ENCODE measurements at places on chromosomes 4 and X. TPM values are rescaled to one million over a fixed set of nuclear protein-coding genes. Genes with fewer than 3 reads are reported as not detected.

DNA sequence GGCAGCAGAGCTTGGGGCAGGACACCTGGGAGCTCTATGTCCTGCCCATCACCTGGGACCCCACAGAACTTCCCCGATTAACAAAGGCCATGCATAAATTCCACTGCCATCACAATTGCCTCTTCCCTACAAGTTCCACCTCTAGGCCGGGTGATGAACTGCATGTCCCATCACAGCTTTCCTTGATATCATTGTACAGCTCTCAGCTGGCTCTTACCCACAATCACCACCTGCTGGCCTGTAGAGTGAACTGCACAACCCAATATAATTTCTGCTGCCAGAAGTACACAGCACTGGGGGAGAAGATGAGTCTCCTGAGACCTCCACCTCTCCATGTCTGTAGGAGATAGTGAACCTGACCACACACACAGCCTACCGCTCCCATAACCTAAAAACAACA, 285.0 kb upstream of the AADAT start:
- H3K36me3 ChIP-seq: no peaks in the 10 kb centered on the region
- H3K4me3 ChIP-seq: no peak overlapping the region
- no peaks in the 10 kb centered on the region for H3K4me1 ChIP-seq
- no peak for DNase-seq

DNA sequence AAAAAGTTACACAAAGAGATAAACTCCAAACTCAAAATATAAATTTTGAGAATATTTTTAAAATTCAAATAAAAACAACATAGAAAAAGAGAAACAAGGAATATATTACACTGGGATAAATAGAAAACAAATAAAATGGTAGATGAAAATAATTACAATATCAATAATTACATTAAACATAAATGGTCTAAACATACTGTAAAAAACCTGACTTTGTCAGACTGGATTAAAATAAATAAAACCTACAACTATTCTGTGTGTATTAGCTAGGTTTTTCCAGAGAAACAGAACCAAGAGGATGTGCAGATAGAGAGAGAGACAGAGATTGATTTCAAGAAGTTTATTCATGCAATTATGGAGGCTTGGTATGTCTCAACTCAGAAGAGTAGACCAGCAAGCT, 126.5 kb downstream of the LRBA start:
- peaks cover 6% of the 10 kb centered on the region for H3K4me1 ChIP-seq
- peaks cover 20% of the 10 kb centered on the region for H3K36me3 ChIP-seq
- no peaks in the 10 kb centered on the region for H3K27me3 ChIP-seq
- H3K27ac ChIP-seq: no peak overlapping the region
- H3K4me3 ChIP-seq: no peak overlapping the region
- no peak for DNase-seq

DNA sequence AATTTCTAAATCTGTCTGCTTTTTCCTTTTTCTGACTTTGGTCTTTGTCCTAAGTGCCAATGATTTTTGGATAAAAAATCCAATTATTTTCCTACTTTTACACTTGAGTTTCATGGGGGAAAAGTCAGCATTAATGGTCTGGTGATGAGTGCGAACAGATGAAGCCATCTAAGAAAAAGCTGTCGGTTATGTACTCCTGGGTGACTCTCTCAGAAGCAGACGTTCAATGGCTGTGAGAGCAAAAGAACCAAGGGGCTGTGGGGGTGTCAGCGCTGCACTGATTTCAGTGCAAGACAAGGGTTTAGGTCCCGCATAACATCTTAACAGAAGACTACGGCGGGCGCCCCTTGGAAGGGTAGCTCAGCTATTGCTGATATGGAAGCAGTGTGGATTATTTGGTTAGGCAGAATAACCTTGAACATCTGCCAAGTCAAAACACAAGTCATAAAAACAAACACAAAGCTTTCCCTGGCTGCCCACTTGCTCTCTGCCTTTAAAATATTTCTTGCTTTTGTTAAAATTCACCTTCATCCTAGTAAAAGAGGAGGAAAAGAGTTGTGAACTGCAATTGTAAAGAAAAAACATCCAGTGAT, 240.5 kb downstream of the MAML3 start:
- H3K27ac ChIP-seq: no peak overlapping the region
- H3K36me3 ChIP-seq: no peaks in the 10 kb centered on the region
- no peak for DNase-seq

BANK1 gene
- total RNA-seq: not detected

GRCh38 chr4:136103616-136104015, 1428.7 kb downstream of the PCDH18 start:
- H3K27ac ChIP-seq: no peak overlapping the region
- no peaks in the 10 kb centered on the region for H3K4me1 ChIP-seq
- H3K27me3 ChIP-seq: no peaks in the 10 kb centered on the region
- H3K36me3 ChIP-seq: no peaks in the 10 kb centered on the region
- no peak for DNase-seq

TCEAL9 gene
- total RNA-seq: 0.32 TPM

GRCh38 chr4:86091201-86091600, 268.7 kb downstream of the MAPK10 start:
- no peak for DNase-seq
- H3K4me3 ChIP-seq: no peak overlapping the region
- H3K4me1 ChIP-seq: no peaks in the 10 kb centered on the region
- H3K27ac ChIP-seq: no peak overlapping the region
- no peaks in the 10 kb centered on the region for H3K27me3 ChIP-seq

SPANXN3 gene
- not detected for total RNA-seq

- no peak overlapping the region for H3K4me3 ChIP-seq
- no peak overlapping the region for H3K27ac ChIP-seq
- no peak for DNase-seq
- H3K27me3 ChIP-seq: peaks cover 23% of the 10 kb centered on the region
- H3K4me1 ChIP-seq: peaks cover 15% of the 10 kb centered on the region
Measured at GRCh38 chr4:123559955-123560871, 163.6 kb downstream of the SPRY1 start.

GRCh38 chrX:132750331-132751062, 207.9 kb downstream of the HS6ST2 start:
- H3K27ac ChIP-seq: no peak overlapping the region
- peaks cover 17% of the 10 kb centered on the region for H3K4me1 ChIP-seq
- H3K27me3 ChIP-seq: no peaks in the 10 kb centered on the region

DNA sequence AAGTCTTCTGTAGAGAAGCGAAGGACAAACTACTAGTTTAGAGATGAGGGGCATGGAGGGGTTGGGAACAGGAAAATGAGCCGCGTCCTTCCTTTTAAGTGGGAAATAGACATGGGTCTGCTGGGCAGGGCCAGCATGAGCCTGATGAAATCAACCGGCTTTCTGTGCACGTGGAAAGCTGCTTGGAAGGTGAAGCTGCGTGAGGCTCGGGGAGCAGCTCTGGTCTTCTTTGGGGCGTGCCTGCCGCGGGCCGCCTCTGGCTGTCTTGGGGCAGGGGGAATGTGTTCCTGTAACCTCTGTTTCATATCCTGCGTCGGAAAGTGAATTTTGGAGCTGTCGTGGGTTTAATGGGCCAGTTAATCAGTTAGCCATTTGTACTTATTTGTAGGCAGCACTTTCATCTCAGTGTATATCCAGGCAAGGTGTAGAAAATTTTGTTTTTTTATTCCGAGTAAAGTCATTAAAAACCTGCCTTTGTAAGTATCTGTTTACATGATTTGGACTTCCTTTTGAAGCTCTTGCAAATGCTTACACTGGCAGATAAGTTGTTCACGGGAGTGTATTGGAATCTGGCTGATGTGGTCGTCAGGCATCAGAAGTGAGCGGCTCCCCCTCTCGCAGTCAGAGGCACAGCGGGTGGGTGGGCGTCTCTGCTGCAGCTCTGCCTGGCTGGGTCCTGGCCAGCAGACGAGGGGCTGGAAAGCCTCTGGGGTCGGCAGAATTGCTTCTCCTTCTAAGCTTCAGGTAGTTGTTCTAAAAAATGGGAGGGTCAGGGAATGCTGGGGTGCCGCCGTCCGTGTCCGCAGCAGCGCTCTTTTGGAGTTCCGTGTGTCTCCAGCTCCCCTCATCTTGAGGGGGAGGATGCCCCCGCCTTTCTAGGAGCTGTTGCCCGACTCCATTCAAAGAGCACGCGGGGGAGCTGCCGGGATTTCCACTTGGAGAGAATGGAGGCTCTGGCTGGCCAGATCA, 70.5 kb upstream of the HGFAC start:
- H3K36me3 ChIP-seq: no peaks in the 10 kb centered on the region
- H3K4me1 ChIP-seq: peaks cover 26% of the 10 kb centered on the region
- H3K4me3 ChIP-seq: no peak overlapping the region
- no peak for DNase-seq
- H3K27ac ChIP-seq: no peak overlapping the region

DNA sequence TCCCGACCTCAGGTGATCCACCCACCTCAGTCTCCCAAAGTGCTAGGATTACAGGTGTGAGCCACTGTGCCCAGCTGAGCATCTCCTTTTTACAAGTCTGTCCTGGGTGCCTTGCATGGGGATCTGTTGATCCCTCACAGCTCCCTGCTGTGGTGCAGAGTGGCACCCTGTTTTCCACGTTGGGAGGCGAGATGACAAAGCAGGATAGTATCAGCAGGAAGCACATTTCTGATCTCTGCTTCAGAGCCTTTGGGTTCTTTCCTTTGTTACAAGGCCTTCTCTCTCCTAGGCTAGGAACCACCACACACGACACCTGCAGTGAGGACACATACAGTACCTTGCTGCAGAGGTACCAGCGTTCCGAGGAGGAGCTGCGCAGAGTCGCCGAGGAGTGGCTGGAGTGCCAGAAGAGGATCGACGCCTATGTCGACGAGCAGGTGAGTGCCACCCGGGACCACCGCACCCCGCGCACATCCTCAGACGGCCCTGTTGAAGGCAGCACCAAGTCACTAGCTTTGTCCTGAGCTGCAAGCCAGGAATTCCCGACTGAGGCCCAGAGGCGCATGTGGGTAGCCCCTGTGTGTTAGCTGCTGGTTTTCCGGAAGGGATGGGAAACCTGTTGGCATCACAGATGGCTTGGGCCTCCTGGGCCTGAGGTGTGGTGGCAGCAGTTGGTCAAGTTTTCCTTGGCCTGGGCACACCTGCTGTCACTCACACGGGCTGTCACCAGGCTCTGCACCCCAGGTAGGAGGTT, 109.6 kb downstream of the TNIP2 start:
- no peak for DNase-seq
- H3K27me3 ChIP-seq: no peaks in the 10 kb centered on the region
- no peak overlapping the region for H3K27ac ChIP-seq
- H3K4me3 ChIP-seq: no peak overlapping the region
- peaks cover 25% of the 10 kb centered on the region for H3K36me3 ChIP-seq
- H3K4me1 ChIP-seq: peaks cover 6% of the 10 kb centered on the region

DNA sequence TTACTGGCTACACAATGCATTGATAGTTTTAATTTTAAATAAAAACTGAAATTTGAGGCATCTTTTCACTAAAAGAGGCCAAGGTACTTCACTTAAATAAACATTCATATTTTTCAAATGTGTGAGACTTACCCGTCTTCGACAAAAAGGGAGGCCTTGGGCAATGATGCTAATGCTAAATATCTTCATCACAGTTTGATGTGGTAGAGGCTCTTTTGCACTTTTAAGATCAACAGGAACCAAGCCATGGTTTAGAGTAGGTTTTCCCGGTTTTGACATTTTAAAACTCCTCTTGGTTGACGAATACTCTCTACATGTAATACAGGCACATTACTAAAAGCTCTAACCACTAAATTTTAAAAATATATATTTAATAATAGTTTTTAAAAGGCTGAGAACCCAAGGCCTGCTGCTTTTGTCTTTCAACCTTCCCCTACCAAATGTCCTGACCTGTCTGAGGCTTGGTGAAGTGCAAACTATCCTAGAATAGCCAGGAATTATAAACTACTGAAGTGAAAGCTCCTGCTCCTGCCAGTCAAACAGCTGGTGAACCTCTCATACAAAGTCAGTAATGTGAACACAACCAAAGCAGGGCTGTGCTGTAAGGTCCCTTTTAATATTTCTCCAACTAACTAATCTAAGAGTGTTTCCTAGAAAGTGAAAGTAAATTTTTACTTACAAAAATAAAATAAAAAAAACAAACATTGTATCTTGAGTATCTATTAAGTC, 153.7 kb downstream of the FBXW7 start:
- H3K4me3 ChIP-seq: peak overlapping the region; percentile 57
- H3K27ac ChIP-seq: no peak overlapping the region

GRCh38 chr4:169103966-169104412, 93.9 kb upstream of the CBR4 start:
- DNase-seq: no peak
- no peaks in the 10 kb centered on the region for H3K4me1 ChIP-seq
- H3K36me3 ChIP-seq: no peaks in the 10 kb centered on the region

GPC4 gene
- total RNA-seq: not detected

DNA sequence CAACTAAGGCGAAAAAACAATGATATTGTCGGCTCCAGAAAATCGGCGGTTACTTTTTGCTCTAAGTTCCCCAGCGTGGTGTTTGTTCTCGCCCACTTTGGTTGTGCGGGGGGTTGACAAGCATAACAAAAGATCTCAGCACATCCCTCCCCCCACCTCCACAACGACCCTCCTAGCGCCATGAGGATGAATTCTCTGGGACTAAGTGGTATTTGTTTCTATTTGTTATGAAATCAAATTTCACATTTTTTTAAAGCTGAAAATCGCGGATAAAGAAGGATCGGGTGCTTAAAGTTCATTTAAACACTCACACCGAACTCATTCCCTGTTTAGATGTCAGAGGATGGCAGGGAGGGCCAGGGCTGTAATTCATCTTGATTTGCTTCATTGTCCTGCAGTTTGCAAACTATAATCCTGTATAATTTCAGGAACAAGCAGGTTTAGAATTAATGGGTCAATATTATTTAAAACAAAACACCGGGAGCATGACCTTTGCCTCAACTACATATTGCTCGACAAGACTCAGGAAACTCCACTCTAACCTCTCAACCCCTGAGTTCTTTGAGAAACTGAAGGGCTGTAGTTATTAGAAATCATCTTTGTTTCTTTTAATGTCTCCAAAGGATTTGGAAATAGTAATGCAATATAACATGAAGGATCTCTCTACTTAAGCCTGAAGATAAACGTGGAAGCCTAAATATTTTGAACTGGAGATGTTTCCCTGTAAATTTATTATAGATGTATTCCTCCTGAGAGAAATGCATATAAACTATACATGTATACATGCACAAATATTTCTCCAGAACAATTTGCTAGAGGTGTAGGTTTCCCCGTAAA, 6.4 kb downstream of the PITX2 start:
- no peaks in the 10 kb centered on the region for H3K4me1 ChIP-seq
- H3K27ac ChIP-seq: no peak overlapping the region
- H3K36me3 ChIP-seq: peaks cover 3% of the 10 kb centered on the region
- DNase-seq: no peak
- peaks cover 86% of the 10 kb centered on the region for H3K27me3 ChIP-seq

DNA sequence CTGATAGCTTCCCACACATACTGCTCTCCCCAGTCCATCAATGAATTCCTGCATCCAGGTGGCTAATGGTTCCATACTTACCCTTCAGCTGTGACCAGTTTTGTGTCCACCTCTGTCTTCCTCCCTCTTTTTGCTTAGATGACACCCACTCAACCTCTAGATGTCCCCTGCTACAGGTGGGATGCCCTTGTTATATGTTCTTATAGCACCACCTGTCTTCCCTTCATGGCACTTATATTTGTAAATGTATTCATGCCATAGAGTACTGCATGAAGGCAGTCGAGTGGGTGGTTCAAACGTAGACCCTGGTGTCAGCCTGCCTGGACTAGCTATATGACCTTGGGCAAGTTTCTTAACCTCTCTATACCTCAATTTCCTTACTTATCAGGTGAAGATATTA, 6.5 kb upstream of the USP46 start:
- no peak for DNase-seq
- no peak overlapping the region for H3K27ac ChIP-seq
- H3K27me3 ChIP-seq: peaks cover 21% of the 10 kb centered on the region
- no peak overlapping the region for H3K4me3 ChIP-seq
- peaks cover 8% of the 10 kb centered on the region for H3K4me1 ChIP-seq
